Choroid plexus epithelial cell (primary cell): ENCODE measurements at places on chromosomes 2 and 18.

DNA sequence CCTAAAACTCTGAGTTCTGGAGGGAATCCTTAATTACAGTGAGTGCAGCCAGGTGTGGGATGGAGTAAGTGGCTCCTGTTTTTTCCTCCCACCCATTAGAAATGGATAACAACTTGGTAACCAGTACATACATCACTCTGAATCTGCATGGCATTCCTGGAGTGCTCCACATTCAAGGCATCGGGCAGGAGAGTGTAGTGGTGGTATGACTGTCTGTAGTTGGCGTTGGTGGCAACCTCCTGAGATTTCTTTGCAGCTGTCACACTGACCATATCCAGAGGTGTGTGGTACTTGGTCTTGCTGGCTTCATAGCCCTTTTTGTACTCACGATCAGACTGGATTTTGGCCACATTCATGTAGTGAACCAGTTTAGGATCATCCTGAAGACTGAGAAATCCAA lies 68.3 kb downstream of the NEB start:
- no peak for DNase-seq

DNA sequence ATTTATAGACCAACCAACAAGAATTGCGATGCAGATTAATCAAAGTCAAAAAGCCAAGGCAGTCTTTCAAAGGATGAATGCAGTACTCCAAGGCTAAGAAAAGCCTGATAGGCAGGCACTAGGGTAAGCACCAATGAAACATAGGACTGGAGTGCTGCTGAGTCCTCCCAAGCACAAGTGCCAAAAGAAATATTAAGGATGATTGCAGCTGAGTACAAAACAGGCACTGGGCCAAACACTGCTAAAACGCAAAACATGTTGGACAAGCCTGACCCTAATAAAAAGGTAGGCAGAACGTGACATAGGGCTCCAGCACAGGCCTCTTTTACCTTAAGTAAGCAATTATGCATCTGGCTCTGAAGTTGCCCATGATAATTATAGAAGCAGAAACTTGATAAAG lies 160.1 kb upstream of the LRP1B start:
- DNase-seq = peak; percentile 76

DNA sequence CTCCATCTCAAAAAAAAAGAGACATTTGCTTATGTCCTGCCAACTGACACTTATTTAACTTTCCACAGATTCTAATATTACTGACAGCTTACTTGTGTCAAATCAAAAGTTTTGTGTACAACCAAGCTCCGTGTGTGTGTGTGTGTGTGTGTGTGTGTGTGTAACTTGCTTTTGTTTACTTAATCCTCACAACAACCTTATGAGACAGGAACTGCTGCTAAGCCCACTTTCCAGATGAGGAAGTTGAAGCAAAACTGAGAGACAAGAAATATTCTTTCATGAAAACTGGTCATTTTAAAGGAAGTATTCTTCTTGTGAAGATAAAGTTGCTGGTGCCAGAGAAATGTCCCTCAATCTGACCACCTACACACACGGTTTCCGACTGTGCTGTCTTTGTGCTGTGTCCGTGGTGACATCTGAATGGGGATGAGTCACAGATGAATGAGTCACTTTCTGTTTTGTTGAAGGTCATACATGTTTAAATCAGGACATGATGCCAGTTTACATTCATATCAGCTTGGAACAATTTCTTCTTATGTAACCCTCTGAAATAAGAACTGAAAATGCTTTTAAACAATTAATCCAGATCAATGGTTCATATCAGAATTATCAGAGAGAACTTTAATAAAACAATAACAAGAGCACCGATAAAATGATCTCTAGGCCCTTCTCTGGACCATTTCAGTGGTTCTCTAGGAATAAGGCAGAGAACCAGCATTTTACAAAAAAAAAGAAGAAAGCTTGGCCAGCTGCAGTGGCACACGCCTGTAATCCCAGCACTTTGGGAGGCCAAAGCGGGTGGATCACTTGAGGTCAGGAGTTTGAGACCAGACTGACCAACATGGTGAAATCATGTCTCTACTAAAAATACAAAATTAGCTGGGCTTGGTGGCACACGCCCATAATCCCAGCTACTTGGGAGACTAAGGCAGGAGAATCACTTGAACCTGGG lies 95.5 kb downstream of the THNSL2 start:
- DNase-seq = peak; percentile 3

DNA sequence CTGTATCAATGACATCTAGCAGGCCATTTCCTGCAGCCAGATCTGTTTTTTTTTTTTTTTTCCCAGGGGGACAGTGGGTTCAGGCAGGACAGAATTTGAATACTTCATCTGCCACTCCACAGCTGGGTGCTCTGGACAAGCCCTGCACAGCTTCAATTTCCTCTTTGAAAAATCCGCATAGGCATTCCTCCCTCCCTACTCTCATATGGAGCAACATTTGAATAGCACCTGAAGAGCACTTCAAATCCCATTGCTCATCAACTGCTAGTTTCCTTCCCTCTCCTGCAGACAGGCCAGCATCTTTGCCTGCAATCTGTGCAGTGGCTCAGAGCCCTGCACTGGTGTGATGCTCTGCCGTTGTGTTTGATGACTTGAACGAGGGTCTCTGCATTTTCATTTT lies 326.3 kb downstream of the TSN start:
- DNase-seq = no peak

- no peak for DNase-seq
These were observed 739.5 kb upstream of the SALL3 start for GRCh38 chr18:78240101-78240500.
